ENCODE measurements at places on chromosomes 16 and 17.

DNA sequence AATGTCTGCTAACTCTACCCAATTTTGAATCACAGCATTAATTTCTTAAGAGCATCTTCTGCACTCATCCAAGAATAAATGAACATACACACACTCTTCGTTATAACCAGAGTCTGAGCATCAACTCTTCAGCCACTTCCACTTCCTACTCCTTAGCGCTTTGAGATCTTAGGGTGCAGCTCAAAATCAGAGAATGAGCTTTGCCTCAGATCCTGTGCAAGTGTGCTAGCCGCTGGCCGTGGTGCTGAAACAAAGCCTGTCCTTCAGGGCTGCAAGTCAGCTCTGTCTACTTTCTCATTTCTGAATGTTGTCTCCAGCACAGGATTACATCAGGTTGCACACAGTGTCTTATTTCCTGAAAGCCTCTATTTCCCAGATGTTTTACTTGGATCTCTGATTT lies 165.4 kb downstream of the AIPL1 start:
- DNase-seq, result no peak

- no peak for DNase-seq
These were observed 23.9 kb upstream of the DLX3 start for GRCh38 chr17:50018909-50019308.

DNA sequence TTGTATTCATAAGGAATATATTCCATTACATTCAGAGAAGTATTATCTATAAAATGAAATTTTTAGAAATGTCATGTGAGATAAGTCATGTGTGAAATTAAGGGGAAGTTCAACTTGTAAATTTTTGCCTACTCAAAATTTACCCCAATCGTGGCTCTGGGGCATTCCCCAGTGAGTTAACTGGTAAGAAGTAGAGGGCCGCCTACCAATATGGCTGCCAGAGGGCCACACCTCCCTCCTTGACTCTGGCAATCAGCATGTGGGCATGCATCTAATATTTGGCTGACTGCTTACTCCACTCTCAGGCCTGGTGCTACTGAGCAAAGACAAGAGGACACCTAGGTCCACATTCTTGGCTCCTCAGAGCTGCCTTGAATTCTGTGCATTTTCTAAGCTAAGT lies 39.7 kb upstream of the CNTNAP4 start:
- DNase-seq, result no peak

GRCh38 chr17:13510062-13510461 lies 91.7 kb downstream of the HS3ST3A1 start:
- DNase-seq, result peak; percentile 23

- no peak for DNase-seq
These were observed 28.9 kb upstream of the FOXK2 start for GRCh38 chr17:82490512-82491195.

DNA sequence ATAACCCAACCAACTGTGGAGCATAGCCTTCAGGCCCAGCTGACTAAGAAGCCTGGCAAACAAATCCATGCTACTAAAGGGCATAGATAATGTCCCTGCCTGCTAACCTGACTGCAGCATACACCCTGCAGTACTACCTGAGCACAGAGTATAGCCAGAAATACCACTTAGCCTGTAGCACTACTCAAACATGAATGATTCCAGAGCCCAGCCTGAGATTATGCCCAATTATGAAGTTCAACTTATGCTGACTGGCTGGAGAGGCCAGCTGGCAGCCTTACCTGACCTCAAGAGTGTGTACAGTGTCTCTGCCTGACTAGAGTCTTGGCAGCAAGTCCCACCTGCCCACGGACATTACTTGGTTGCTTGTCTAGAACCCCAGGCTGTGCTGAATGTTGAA lies 1265.3 kb downstream of the CDH11 start:
- no peak for DNase-seq

GRCh38 chr16:2915196-2915929 lies 3.6 kb downstream of the FLYWCH1 start:
- no peak for DNase-seq

- no peak for DNase-seq
These were observed 12.2 kb upstream of the CBX4 start for GRCh38 chr17:79851461-79851817.

GRCh38 chr16:30565526-30565925 lies 6.0 kb downstream of the ZNF688 start:
- no peak for DNase-seq

DNA sequence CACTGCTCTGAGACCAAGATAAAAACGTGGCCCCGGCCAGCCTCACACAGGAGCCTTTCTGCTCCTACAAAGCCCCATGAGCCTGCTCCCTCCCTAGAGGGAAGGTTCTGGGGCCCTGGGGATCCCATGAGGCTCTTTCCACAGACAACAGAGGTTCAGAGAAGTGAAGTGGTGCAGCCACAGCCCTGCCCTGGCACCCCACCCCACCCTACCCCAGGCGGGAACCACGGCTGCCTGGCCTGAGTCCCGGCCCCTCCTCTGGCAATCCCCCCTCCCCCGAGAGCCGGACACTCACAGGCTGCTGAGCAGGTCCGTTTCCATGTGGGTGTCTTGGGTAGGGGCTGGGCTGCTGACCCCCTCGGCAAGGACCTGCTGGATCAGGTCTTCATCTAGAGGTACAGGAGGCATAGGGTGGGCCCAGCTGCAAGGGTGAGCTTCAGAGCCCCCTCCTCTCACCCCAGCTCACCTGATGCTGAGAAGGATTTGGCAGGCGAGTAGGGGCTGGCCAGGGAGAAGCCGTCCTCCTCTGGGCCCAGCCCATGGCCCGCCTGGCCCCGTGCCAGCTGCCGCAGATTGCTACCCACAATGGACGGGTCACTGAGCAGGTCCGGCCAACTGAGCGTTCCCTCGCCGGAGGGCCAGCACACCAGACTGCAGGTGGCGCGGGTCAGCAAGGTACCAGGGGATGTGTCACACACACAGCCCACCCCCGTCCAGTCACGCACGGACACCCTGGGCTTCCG lies 38.7 kb downstream of the PKD1 start:
- DNase-seq, result no peak
